Myometrial cell (primary cell): ENCODE measurements at places on chromosomes 3 and 15. TPM values are rescaled to one million over a fixed set of nuclear protein-coding genes. Genes with fewer than 3 reads are reported as not detected.

Gene GP9
- total RNA-seq, result not detected in 2 replicates

Gene CFAP91
- total RNA-seq, result under 0.01 TPM in 1 of 2 replicates, not detected in the other

Gene NLGN1
- 1.6 and 2.0 TPM in 2 replicates for total RNA-seq

Gene SLC28A2
- not detected in 2 replicates for total RNA-seq

Gene TNNC1
- total RNA-seq, result not detected in 2 replicates

Gene ARHGEF26
- 4.1 and 10.1 TPM in 2 replicates for total RNA-seq

Gene MESP1
- total RNA-seq, result 0.18 TPM in 1 of 2 replicates, not detected in the other
